Memory B cell (primary cell): ENCODE measurements at places on chromosomes 5 and 9.

- H3K36me3 ChIP-seq, result no peaks in the 10 kb centered on the region
- no peaks in the 10 kb centered on the region for H3K27me3 ChIP-seq
- no peak overlapping the region for H3K4me3 ChIP-seq
These were observed 238.0 kb upstream of the PTGER4 start for GRCh38 chr5:40441733-40442132.

- no peak for DNase-seq
- peaks cover 24% of the 10 kb centered on the region for H3K4me1 ChIP-seq
- H3K4me3 ChIP-seq, result peak overlapping the region; percentile 88
- H3K36me3 ChIP-seq, result no peaks in the 10 kb centered on the region
- peaks cover 4% of the 10 kb centered on the region for H3K27me3 ChIP-seq
- H3K27ac ChIP-seq, result peak overlapping the region; percentile 97
These were observed 1.0 kb upstream of the TRIM7 start for GRCh38 chr5:181205761-181206649.

DNA sequence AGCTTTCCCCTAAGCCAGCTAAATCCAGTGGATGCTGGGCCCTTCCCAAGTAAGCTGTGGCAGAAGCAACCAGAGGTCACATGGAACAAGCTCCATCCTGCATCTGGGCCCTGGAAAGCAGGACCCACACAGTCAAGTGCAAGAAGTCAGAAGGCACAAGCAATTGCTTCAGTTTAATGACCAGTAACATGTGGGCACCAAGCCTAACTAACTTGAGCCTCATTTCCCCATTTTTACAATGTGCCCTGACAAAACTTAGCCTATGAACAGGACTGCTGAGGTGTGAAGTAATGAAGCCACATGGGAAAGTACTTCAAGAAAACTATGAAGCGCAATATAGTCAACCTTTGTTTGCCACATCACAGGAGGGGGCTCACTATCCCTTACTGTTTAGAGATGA is 90.5 kb downstream of the TLE1 start:
- peaks cover 40% of the 10 kb centered on the region for H3K36me3 ChIP-seq
- H3K4me3 ChIP-seq, result no peak overlapping the region
- DNase-seq, result no peak
- H3K4me1 ChIP-seq, result peaks cover 57% of the 10 kb centered on the region
- H3K27me3 ChIP-seq, result no peaks in the 10 kb centered on the region

- H3K36me3 ChIP-seq, result no peaks in the 10 kb centered on the region
- no peaks in the 10 kb centered on the region for H3K27me3 ChIP-seq
- no peak overlapping the region for H3K4me3 ChIP-seq
- no peak overlapping the region for H3K27ac ChIP-seq
- DNase-seq, result no peak
- H3K4me1 ChIP-seq, result no peaks in the 10 kb centered on the region
These were observed 69.6 kb downstream of the ADAMTSL1 start for GRCh38 chr9:18543406-18544192.

DNA sequence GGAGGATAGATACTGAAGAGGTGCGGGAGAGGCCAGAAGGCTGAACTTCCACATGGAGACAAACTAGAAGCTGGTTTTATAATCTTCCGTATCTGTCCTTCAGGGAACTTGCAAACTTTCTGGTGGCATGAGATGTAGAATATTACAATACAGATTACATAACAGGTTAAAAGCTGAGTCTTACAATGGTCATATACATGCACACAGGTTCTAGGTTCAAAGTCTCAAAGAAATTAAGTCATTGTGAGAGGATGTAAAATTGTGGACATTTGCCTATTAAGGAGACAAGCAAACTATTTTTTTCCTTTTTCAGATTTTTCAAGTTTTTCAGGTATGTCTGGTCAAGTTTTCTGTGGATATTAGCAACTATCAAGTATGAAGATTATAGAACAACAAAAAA is 10.4 kb upstream of the ZSWIM6 start:
- peaks cover 17% of the 10 kb centered on the region for H3K4me1 ChIP-seq
- no peaks in the 10 kb centered on the region for H3K36me3 ChIP-seq
- peaks cover 3% of the 10 kb centered on the region for H3K27me3 ChIP-seq
- H3K27ac ChIP-seq, result no peak overlapping the region

- H3K27ac ChIP-seq, result no peak overlapping the region
- DNase-seq, result no peak
- no peaks in the 10 kb centered on the region for H3K4me1 ChIP-seq
- no peaks in the 10 kb centered on the region for H3K36me3 ChIP-seq
These were observed 7.8 kb downstream of the FOXI1 start for GRCh38 chr5:170113522-170113900.

DNA sequence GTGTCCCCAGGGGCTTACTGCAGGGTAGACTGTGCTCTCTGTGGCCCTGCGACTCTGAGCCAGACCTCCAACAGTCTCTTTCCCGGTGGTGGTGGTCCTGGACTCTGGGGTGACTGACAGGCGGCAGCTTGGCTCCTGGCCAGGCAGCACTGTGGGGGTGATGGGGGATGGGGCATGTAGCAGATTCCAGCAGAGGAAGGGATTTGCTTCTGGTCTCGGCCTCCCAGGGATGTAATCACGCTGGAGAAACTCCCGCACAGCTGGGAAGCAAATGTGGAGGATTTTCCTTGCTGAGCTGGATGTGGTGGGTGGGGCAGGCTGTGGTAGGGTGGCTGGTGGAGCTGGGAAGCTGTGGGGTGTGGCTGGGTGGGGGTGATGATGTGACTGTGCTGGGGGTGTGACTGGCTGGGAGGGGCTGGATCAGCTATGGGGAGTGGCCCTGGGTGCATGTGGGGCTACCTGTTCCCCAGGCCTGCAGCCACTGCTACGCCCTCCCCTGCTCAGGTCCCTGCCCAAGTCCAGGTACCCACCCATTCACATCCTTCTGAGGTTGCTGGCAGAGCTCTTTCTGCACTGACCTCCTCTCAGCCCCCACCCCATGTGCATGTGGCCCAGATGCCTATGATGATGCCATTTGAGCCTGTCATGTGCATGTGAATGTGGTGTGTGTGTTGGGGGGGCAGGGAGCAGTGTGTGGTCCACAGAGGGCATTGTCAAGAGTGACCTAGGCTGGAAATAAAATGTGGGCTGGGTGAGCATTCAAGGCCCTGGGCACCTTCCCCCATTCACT is 3.8 kb downstream of the NDST1 start:
- H3K4me1 ChIP-seq, result peaks cover 15% of the 10 kb centered on the region
- no peak for DNase-seq
- H3K27me3 ChIP-seq, result no peaks in the 10 kb centered on the region
- no peaks in the 10 kb centered on the region for H3K36me3 ChIP-seq

- H3K27ac ChIP-seq, result no peak overlapping the region
- no peak overlapping the region for H3K4me3 ChIP-seq
- peaks cover 3% of the 10 kb centered on the region for H3K27me3 ChIP-seq
- peaks cover 9% of the 10 kb centered on the region for H3K4me1 ChIP-seq
These were observed 426.6 kb downstream of the SPOCK1 start for GRCh38 chr5:137072361-137073115.

GRCh38 chr9:83623679-83624076 is 735 bp downstream of the IDNK start:
- peak overlapping the region; percentile 96 for H3K4me3 ChIP-seq
- peaks cover 29% of the 10 kb centered on the region for H3K4me1 ChIP-seq
- H3K27ac ChIP-seq, result peak overlapping the region; percentile 98
- DNase-seq, result no peak

- H3K27me3 ChIP-seq, result peaks cover 11% of the 10 kb centered on the region
- peak; percentile 22 for DNase-seq
- H3K4me1 ChIP-seq, result no peaks in the 10 kb centered on the region
- H3K36me3 ChIP-seq, result no peaks in the 10 kb centered on the region
- H3K4me3 ChIP-seq, result no peak overlapping the region
These were observed 72.8 kb upstream of the ASTN2 start for GRCh38 chr9:117487555-117488175.
